ENCODE measurements at places on chromosomes 6 and 20.

GRCh38 chr6:35751594-35751993 is 14.8 kb downstream of the ARMC12 start:
- DNase-seq = no peak

- no peak for DNase-seq
Observed at GRCh38 chr6:131314838-131315237, 179.6 kb downstream of the AKAP7 start.

GRCh38 chr6:20207088-20207418 is 5.2 kb downstream of the MBOAT1 start:
- DNase-seq = no peak

GRCh38 chr6:157558049-157558448 is 177.1 kb downstream of the ZDHHC14 start:
- no peak for DNase-seq

- DNase-seq = no peak
Observed at GRCh38 chr6:2111162-2111677, 134.2 kb downstream of the GMDS start.
